ENCODE measurements at places on chromosomes 13 and 19.

GRCh38 chr13:106568299-106569003 is 514 bp upstream of the ARGLU1 start:
- no peak for DNase-seq

- DNase-seq, result no peak
Observed at GRCh38 chr19:31316201-31316951, 32.9 kb downstream of the TSHZ3 start.

DNA sequence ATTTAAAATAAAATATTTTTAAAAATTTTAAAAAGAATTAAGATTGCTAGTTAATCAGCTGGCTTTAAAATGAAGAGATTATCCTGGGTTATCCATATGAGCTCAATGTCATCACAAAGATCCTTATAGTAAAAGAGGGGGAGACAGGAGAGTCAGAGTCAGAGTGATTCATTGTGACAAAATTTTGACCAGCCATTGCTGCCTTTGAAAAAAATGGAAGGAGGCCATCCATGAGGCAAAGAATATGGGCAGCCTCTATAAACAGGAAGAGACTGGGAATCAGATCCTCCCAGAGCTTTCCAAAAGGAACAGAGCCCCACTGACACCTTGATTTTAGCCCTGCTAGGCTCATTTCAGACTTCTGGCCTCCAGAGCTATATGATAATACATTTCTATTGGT is 9.3 kb upstream of the RUBCNL start:
- DNase-seq, result no peak

DNA sequence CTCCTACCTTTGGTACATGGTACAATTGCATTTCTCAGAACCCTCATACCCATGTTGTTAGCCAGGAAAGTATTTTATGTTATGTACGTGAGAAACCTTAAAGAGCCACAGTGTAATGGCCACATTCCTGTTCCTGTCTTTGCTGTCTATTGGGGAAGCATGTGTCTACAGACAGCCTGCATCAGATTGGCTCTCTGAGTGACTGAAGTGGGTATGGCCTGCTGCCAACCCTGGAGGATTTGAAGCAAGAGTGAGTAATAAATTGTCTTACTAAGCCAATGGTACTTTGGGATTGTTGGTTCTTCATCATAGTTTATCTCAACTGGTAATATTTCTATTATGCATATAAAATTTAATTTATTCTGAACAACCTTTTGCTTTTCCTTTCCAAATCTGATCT is 574.1 kb downstream of the LMO7 start:
- no peak for DNase-seq

GRCh38 chr19:35214766-35215422 is 13.6 kb downstream of the FAM187B start:
- no peak for DNase-seq

DNA sequence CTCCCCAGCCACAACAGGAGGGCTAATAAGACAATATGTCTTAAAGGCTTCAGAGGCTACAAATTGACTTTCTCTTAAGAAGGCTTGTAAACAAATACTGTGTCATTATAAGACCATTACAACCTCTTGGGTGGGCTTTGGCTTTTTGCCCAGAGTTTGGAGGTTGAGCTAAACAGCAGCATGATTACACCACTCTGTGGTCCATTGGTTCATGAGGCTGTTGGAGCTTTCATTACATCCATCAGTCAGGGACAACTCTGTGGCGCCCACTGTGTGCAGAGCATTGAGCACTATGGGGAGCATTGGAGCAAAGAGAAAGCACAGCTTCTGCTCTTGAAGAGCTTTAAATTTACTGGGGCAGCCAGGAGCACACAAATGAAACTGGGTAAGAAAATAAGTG is 75.9 kb downstream of the TNFSF11 start:
- DNase-seq, result no peak

DNA sequence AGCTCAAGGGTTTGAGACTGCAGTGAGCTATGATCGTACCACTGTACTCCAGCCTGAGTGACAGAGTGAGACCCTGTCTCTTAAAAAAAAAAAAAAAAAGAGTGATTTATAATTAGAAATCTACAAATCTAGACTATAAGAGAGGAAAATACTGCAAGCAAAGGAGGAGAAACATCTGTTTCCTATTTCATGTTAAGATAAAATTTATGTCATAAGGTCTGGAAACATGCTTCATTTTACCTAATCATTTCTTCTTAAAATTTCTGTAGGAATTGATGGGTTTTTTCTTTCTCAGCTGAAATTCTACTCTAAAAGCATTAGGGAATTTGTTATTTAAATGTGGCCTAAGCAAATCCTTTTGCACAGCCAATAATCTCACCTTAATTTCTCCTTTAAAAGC is 53.2 kb downstream of the C13orf42 start:
- no peak for DNase-seq

DNA sequence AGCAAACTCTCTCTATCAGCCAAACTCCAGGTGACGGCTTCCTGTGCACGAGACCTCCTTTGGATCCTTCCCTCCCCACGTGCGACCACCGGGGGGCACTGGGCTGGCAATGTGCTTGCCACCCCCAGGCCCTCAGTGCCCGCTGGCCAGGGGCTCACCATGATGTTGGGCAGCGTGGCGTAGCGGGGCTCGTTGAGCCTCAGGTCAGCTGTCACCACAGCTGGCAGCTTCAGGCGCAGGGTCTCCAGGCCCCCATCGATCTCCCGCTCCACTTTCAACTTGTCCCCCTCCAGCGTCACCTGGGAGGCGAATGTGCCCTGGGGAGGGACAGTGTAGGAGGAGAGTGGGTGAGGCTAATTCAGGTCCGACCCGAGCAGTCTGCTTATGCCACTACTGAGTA is 4.8 kb upstream of the VSIG10L start:
- DNase-seq, result no peak

GRCh38 chr13:52838433-52839107 is 9.9 kb downstream of the PCDH8 start:
- no peak for DNase-seq
